ENCODE measurements at places on chromosomes 4 and X. TPM values are rescaled to one million over a fixed set of nuclear protein-coding genes. Genes with fewer than 3 reads are reported as not detected.

- no peak overlapping the region for H3K4me3 ChIP-seq
- H3K36me3 ChIP-seq = no peaks in the 10 kb centered on the region
- H3K27ac ChIP-seq = no peak overlapping the region
- H3K27me3 ChIP-seq = no peaks in the 10 kb centered on the region
- H3K4me1 ChIP-seq = peaks cover 13% of the 10 kb centered on the region
Measured at GRCh38 chr4:184329659-184330400, 112.2 kb upstream of the ENPP6 start.

DNA sequence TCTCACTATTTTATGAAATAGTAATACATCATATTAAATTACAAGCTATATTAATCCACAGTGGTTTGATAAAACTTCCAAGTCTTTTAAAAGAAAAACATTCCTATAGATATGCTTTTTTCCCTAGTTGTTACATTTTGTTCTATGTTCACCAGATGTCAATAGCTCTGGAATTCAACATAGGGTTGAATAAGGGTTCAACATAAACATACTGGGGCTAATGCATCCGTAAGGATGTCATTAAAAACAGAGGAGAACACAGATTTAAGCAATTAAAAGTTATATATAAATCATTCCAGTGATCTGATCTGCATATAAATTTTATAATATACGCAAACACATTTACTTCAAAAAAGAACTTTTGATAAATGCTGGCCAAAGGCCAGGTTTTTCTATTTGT, 32.5 kb downstream of the SULT1B1 start:
- H3K4me1 ChIP-seq = no peaks in the 10 kb centered on the region
- DNase-seq = no peak
- no peaks in the 10 kb centered on the region for H3K36me3 ChIP-seq
- H3K27me3 ChIP-seq = no peaks in the 10 kb centered on the region

- no peaks in the 10 kb centered on the region for H3K36me3 ChIP-seq
- no peak overlapping the region for H3K27ac ChIP-seq
- H3K4me1 ChIP-seq = no peaks in the 10 kb centered on the region
- no peak overlapping the region for H3K4me3 ChIP-seq
- DNase-seq = no peak
Measured at GRCh38 chrX:71195964-71196649, 26.9 kb upstream of the GJB1 start.

DNA sequence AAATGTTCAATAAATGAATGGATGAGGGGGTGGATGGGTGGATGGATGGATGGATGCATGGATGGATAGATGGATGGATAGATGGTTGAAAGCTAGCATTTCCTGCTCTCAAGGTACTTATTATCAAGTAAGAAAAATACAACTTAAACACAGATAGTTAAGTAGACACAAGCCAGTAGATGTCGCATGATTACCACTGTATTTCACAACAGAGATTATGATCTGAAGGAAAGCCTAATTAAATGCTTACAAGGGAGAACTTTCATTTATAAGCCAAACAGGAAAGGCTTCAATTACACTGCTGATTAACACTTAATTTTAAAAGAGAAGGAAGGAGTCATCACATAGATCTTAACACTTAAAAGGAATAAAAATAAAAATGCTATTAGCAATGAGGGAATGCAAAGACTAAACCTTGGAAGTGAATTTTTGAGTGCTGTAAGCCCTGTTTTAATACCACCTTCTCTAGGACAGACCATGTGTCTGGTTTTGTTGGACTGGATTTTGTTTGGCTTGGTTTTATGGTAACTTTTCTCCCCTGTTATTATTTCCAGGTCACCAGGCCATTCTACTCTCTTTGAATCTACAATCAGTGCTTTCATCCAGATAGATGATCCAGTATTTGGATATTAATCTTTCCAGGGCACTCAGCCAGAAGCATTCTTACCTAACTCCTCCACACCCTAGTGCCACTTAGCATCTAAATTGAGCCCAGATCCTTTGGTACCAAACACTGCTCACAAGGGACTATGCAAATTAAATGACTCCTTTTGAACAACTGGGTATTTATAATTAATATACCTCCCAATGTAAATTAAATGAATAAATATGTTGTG, 75.5 kb upstream of the SLC39A8 start:
- H3K27me3 ChIP-seq = no peaks in the 10 kb centered on the region
- H3K36me3 ChIP-seq = no peaks in the 10 kb centered on the region
- H3K4me3 ChIP-seq = no peak overlapping the region
- no peak for DNase-seq
- no peaks in the 10 kb centered on the region for H3K4me1 ChIP-seq

DNA sequence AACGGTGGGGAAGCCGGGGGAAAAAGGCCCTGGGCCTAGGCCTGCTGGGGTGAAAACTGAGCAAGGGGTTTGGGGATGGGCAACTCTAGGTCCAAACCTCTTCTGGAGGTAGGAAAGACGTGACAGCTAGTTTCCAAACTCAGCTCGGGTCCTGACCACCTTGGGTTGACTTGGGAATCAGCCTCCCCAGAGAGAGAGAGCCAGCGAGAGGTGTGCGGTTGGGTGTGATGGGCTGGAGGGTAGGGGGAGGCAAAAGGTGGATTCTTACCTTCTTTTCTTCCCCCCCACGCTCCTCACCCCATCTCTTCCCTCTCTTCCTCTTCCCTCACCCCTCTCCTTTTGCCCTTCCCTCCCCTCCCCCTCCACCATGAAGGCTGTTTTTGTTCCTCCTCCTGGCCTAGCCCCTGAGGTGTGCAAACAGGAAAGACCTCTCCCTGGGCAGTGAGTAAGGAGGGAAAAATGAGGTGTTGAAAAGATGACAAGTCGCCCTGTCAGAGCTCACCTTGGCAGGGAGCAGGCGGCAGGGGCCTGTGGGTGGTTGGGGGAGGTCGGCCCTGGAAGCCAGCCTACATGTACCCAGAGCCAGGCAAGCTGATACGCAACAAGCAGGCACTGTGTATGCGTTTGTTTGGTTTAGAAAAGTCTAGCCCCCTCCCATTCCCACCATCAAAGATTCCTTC, 14.8 kb downstream of the PJA1 start:
- H3K27ac ChIP-seq = no peak overlapping the region
- H3K4me1 ChIP-seq = no peaks in the 10 kb centered on the region
- H3K27me3 ChIP-seq = no peaks in the 10 kb centered on the region
- no peak for DNase-seq
- H3K36me3 ChIP-seq = no peaks in the 10 kb centered on the region

- no peaks in the 10 kb centered on the region for H3K4me1 ChIP-seq
- DNase-seq = no peak
- no peak overlapping the region for H3K4me3 ChIP-seq
- H3K27me3 ChIP-seq = no peaks in the 10 kb centered on the region
Measured at GRCh38 chr4:161160718-161161117, 1003.1 kb downstream of the FSTL5 start.

GRCh38 chr4:81355136-81355535, 116.6 kb downstream of the RASGEF1B start:
- H3K36me3 ChIP-seq = no peaks in the 10 kb centered on the region
- H3K4me1 ChIP-seq = no peaks in the 10 kb centered on the region
- H3K27ac ChIP-seq = no peak overlapping the region
- no peak overlapping the region for H3K4me3 ChIP-seq
- DNase-seq = no peak

GRCh38 chr4:36264207-36264826, 17.1 kb upstream of the DTHD1 start:
- H3K36me3 ChIP-seq = no peaks in the 10 kb centered on the region
- no peak overlapping the region for H3K27ac ChIP-seq
- H3K4me1 ChIP-seq = no peaks in the 10 kb centered on the region
- no peak overlapping the region for H3K4me3 ChIP-seq

DNA sequence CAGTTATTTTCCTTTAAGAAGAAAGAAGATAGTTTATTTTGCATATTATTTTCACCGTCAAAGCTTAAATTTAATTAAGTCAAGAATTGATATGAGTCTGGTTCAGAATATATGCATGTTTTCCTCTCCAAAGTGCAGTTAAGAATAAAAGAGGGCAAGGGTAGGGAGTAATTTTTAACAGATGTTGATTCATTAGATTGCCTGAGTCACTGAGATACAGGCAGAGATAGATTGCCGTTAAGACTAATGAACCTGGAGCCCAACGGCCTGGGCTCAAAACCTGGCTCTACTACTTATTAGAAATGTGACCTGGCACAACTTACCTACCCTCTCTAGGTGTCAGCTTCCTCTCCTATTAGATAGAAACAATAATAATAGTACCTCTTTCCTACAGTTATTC, 1037.4 kb upstream of the PABPC4L start:
- H3K27ac ChIP-seq = no peak overlapping the region
- H3K4me1 ChIP-seq = no peaks in the 10 kb centered on the region

DNA sequence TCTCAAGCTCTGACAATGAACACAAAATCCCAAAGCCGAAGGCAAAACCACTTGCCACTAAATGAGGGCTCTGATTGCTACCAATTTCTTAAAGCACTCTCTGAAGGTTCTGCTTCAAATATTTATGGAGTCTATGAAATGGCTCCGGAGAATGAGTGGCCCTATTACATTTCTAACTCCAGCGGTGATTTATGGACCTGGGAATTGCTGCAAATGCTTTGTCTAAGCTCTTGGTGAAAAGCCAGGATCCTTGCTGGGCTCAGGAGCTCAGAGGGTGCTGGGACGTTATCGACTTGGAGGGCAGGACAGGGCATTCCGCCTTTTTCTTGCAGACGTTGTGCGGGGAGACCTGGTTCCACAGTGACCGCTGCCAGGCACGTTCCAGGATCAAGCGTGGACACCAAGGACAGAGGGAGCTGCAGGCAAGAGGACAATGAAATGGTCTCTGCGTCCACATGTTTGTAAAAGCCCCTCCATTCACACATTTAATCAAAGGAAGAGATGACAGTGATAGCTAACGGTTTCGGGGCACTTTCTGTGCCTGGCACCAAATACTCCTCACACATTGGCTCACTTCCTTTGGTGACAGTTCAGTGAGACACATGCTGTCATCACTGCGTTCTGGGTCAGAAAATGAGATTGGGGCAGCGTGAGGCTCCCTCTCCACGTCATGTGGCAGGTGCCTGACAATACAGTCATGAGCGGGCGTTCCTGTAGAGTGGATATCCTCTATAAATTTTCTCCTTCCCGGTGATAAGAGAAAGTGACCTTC, 58.8 kb downstream of the C4orf50 start:
- H3K27ac ChIP-seq = no peak overlapping the region
- H3K4me3 ChIP-seq = no peak overlapping the region
- no peak for DNase-seq
- no peaks in the 10 kb centered on the region for H3K36me3 ChIP-seq
- H3K4me1 ChIP-seq = no peaks in the 10 kb centered on the region
- no peaks in the 10 kb centered on the region for H3K27me3 ChIP-seq

- H3K4me3 ChIP-seq = no peak overlapping the region
- no peaks in the 10 kb centered on the region for H3K27me3 ChIP-seq
- H3K36me3 ChIP-seq = no peaks in the 10 kb centered on the region
- H3K27ac ChIP-seq = no peak overlapping the region
- no peaks in the 10 kb centered on the region for H3K4me1 ChIP-seq
Measured at GRCh38 chrX:123049071-123049625, 134.9 kb upstream of the GRIA3 start.

- no peak overlapping the region for H3K4me3 ChIP-seq
- no peaks in the 10 kb centered on the region for H3K36me3 ChIP-seq
- no peaks in the 10 kb centered on the region for H3K27me3 ChIP-seq
- no peak for DNase-seq
- H3K27ac ChIP-seq = no peak overlapping the region
Measured at GRCh38 chrX:133908223-133908955, 77.0 kb downstream of the GPC3 start.

- H3K27me3 ChIP-seq = no peaks in the 10 kb centered on the region
- H3K36me3 ChIP-seq = no peaks in the 10 kb centered on the region
- H3K4me1 ChIP-seq = no peaks in the 10 kb centered on the region
- H3K27ac ChIP-seq = no peak overlapping the region
Measured at GRCh38 chr4:42995343-42995944, 102.9 kb downstream of the GRXCR1 start.

- no peaks in the 10 kb centered on the region for H3K36me3 ChIP-seq
- no peak overlapping the region for H3K27ac ChIP-seq
- no peaks in the 10 kb centered on the region for H3K4me1 ChIP-seq
- DNase-seq = no peak
- no peaks in the 10 kb centered on the region for H3K27me3 ChIP-seq
Measured at GRCh38 chr4:154836513-154836912, 55.4 kb downstream of the RBM46 start.

DNA sequence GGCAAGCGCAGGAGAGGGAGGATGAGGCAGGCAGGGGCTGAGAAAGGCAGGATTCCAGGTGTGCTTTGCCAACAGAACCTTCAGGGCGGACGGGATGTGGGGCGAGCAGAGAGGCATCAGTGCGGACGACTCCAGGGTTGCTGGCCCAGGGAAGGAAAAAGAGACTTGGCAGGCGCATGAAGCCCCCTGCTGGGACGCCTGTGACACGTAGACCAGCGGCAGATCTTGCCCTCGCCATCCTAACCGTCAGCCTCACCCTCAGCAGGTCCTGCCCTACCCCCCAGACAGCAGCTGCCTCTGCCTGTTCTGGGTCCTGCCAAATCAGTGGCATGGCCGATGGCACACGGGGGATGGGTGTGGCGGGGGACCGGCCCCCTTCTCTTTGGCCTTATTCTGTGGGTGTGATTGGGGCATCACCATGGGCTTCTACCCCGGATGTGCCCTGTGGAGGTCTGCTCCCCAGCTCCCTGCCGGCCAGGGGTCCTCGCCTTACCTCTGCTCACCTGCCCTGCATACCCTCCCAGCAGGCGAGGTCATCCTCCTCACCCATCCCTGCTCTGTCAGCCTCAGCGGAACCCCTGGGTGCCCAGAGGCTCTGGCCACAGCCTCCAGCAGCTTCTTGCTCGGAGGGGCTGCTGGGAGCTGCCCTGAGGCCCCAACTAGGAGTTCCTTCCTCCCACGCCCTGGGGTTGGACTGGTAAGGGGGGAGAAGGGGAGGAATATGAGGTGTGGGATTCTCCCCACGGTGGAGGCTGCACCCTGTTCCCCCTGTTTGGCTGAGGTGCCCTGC, 2.9 kb upstream of the SH3BP2 start:
- no peak overlapping the region for H3K27ac ChIP-seq
- H3K4me1 ChIP-seq = peaks cover 15% of the 10 kb centered on the region
- H3K27me3 ChIP-seq = no peaks in the 10 kb centered on the region
- H3K36me3 ChIP-seq = no peaks in the 10 kb centered on the region

- no peaks in the 10 kb centered on the region for H3K4me1 ChIP-seq
- no peaks in the 10 kb centered on the region for H3K27me3 ChIP-seq
- no peaks in the 10 kb centered on the region for H3K36me3 ChIP-seq
- no peak for DNase-seq
Measured at GRCh38 chrX:22155126-22155525, 117.6 kb upstream of the CBLL2 start.

GRCh38 chr4:148214529-148215166, 227.6 kb downstream of the NR3C2 start:
- peak overlapping the region; percentile 66 for H3K4me3 ChIP-seq
- no peaks in the 10 kb centered on the region for H3K36me3 ChIP-seq
- H3K4me1 ChIP-seq = peaks cover 39% of the 10 kb centered on the region
- H3K27me3 ChIP-seq = no peaks in the 10 kb centered on the region

The FAM241A gene
- total RNA-seq = 7.5 TPM

The C1QTNF7 gene
- total RNA-seq = 18.2 TPM

The SULT1E1 gene
- total RNA-seq = 0.54 TPM

The TMEM128 gene
- total RNA-seq = 24.4 TPM

The RPS6KA3 gene
- total RNA-seq = 64.5 TPM

The LONRF3 gene
- total RNA-seq = 24.6 TPM

The ATP2B3 gene
- total RNA-seq = 0.85 TPM

Measured in thoracic aorta (tissue), 2 donors.